Activated naive CD4-positive, alpha-beta T cell treated with Interleukin-2 at 50 U/mL for 16 hours (primary cell): ENCODE measurements at places on chromosomes 2 and 18.

GRCh38 chr2:223841436-223842190, 4.2 kb upstream of the AP1S3 start:
- DNase-seq = no peak

DNA sequence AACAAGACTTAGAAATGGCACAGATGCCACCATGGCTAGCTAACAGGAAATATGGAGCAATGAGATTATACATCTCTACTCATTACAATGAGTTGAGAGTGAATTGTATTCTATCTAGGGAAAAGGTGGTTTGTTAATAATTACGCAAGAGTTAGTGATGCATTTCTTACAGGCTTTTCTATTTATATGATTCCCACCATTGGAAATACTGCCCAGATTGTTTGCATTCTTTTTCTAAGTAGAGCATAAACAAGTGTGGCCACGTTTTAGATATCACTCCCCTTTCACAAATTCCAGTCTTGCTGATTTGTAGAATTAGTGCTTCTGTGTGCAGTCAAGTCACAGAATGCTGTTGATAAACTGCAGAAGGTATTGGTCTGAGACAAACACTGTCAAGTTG, 56.6 kb downstream of the ZNF804A start:
- DNase-seq = no peak

- DNase-seq = no peak
Measured at GRCh38 chr2:75458201-75458600, 102.5 kb downstream of the EVA1A start.

DNA sequence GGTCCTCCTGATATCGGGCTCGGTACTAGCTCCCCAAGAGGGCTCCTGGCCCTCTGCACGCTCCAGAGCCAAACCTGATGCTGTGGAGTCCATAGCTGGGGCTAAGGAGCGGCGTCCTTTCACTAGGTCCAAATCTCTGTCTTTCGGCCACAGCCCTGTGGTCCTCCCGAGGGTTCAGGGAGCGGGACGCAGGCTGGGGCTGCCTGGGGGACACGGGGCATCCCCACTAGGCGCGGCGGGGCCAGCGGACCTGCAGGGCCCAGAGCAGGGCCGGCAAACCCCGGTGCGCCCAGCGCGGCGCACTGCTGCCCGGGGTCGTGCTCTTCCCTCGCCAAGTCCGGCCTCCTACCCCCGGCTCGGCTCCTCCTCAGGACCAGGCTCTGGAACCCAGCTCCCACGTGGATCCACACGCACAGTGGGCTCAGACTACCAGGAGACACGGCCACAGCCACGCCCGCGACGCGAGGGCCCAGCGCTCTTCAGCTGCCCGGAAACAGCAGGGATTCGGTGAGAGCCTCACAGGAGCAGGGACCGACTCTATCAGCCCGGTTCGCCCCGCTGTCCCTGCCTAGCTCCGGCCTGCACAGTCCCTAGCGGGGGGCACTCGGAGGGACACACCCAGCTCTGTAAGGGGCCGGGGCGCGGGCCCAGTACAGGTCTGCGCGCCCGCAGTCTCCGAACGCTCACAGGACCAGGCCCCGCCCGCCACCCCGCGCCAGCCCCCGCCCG, 593 bp downstream of the ZNF514 start:
- DNase-seq = no peak

DNA sequence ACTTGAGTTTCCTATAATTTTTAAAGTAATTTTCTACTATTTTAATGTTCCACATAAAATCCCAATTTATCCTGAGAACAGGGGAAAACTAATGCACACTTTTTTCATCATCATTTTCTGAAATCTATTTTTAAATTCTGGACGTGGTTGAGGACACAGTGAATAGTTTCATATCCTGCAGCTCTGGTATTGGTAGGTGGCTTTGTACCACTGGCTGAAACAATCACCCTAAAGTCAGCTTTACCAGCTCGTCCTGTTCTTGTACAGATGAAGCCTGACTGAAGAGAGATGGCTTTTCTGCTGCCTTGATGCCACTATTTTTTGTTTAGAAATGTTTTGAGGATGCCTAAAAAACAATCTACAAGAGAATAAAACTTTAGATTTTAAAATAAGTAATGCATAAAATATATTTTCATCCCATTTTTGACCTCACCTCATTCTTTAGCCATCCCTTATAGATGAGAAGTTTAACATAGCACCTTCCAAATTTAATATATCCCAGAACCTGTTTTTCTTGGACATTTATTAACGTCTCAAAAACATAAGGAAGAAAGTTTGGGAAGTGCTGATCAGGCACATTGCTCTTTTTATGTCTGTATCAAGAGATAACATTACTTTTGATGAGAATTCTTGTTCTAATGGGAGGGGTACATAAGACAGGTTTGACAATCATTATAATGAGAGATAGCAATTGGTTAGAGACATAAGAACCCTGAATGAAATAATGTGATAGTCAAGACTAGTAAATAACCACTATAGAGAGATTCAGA, 80.9 kb downstream of the GALNT1 start:
- no peak for DNase-seq

- no peak for DNase-seq
Measured at GRCh38 chr18:55069497-55069896, 110.2 kb upstream of the CCDC68 start.

DNA sequence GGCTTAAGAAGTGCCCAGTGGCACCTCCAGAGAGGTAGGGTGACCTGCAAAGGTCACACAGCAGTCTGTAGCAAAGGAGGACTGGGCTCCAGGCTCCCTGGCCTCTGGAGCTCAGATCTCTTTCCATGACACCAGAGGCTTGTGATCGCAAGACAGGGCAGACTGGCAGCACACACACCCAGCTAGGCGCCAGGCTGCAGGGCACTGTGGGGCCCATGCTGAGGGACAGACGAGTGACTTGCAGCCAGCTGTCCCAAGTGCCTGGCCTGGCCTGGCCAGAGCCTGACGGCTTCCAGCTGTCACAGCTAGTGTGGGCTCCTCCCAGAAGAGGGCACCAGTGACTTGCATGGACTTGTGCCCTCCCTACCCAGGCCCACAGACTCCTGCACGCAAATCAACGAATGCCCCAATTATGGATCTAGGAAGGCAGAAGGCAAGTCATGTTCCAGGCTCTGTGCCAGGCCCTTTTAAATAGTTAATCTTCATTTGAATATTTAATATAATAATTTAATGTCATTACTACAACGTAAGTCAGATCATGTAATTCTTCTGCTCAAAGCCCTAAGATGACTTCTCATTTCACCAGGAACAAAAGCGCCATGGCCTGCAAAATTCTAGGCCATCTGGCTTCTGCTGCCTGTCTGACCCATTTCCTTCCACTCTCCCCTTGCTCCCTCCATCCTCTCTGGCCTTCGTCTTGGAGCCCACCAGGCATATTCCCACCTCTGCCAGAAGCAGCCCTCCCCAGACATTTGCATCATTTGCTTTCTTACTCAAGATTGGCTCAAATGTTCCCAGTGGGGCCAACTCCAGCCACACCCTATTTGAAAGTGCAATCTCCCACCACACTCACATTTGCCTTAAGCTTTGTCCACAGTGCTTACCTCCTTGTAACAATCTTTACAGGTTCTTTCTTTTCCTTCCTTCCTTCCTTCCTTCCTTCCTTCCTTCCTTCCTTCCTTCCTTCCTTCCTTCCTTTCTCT, 3.7 kb upstream of the SPEG start:
- DNase-seq = no peak

DNA sequence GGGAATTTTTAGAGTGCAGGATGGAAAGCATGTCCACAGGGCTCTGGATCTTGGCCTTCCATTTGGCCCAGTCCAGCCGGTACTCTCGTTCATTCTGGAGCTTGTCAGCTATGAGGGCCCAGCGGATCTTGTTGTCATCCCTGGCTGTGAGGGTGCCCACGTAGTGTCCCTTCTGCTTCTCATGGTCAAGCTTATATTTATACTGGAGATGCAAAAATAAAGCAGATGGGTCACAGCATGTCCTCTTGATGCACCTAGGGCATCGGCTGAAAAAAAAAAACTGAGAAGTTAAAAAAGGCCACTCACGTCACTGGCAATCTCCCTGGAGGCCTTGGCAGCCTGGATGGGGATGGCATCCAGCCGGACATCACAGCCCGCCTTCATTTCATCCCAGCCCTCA, 160.5 kb downstream of the RIF1 start:
- no peak for DNase-seq

GRCh38 chr2:104901037-104901881, 47.3 kb downstream of the POU3F3 start:
- DNase-seq = no peak

DNA sequence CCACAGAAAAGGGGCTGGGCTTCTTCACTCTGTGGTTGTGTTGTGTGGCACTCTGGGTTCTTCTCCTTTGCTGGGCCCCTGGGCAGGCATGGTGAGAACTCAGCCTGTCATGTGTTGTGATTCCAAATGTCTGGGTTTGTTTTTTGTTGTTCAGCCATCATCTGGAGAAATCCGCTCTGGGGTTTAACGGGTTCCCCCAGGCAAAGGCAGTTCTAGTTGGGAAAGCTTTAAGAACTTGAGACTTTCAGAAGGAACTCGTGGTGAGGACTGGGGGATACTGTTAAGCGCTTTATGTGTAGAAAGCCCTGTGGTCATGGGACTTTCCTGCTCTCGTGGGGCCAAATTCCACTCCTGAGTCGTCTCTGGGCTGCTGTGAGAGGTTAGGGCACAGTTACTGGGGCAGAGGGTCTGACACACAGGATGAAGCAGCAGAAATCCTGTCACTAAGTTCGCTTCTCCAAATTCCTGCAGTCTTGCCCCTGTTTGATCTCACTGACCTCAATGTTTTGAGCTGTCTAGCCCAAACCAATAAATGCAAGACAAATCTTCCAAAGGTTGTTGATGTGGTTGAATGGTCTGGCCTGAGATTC, 87.7 kb downstream of the RAPGEF4 start:
- DNase-seq = no peak

DNA sequence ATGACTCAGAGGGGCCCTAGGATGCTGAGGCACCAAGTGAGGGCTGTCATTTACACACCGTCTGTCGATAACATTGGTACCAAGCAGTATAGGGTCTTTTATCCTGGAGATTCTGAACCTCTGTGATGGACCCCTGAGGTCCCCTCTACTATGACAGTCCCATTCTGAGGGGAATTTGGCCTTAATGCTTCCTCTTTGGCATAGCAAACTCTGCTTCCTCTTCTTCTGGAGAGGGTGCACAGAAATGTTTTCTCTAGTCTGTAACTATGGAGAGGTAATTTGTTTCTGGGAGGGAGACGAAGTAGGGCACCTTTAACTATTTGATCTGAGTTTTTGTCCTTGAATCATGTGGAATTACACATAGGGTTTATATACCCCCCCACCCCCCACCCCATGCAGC, 44.8 kb downstream of the INPP4A start:
- DNase-seq = no peak

DNA sequence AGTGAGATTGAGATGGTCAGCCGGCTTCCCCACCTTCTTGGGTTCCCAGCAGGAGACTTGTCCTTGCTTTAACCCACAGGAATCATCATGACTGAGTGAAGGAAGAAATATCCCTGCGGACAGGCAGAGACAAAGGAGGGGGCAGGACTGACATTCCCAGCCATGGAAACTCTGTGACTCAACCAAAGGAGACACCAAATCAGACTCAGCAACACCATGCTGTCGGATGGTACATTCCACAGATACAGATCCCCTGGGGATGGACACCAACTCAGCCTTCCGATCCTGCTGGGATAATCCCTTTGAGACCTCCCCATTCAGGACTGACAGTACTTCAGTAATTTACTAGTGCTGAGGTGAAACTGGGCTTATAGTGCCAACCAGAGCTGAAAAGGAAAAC, 518.3 kb downstream of the XIRP2 start:
- no peak for DNase-seq

DNA sequence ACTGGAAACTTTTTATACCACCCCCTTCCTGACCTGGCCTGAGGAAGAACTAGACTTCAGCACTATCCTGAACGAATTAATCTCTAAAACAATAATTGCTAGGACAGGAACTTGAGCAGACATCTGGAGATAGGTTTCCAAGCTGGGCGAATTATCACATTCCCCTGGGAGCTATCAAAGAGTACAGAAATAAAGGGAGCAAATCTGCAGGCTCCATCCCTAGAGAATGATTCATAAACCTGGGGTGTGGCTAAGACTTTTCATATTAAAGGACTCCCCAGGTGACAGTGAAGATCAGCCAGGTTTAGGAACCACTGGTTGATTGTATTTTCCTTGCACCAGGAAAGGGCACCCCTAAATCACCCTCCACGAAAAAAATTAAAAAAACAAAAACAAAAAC, 105.6 kb upstream of the NOL4 start:
- no peak for DNase-seq

GRCh38 chr2:86764661-86765309, 25.9 kb downstream of the CD8A start:
- DNase-seq = no peak
